ENCODE measurements at places on chromosomes 3 and 15. TPM values are rescaled to one million over a fixed set of nuclear protein-coding genes. Genes with fewer than 3 reads are reported as not detected.

NR2E3 gene
- total RNA-seq = not detected

MAP6D1 gene
- total RNA-seq = 1.4 TPM

CRYGS gene
- 1.0 TPM for total RNA-seq

EOMES gene
- total RNA-seq = not detected

AMT gene
- total RNA-seq = 3.0 TPM

UPK1B gene
- not detected for total RNA-seq

GPR15 gene
- not detected for total RNA-seq

NUP210 gene
- not detected for total RNA-seq

VWA5B2 gene
- not detected for total RNA-seq

XIRP1 gene
- total RNA-seq = not detected

SCAANT1 gene
- total RNA-seq = not detected
